ENCODE measurements at places on chromosomes 3 and 15.
A peak's percentile ranks its signal among the peaks of the same experiment; 100 is the strongest.

DNA sequence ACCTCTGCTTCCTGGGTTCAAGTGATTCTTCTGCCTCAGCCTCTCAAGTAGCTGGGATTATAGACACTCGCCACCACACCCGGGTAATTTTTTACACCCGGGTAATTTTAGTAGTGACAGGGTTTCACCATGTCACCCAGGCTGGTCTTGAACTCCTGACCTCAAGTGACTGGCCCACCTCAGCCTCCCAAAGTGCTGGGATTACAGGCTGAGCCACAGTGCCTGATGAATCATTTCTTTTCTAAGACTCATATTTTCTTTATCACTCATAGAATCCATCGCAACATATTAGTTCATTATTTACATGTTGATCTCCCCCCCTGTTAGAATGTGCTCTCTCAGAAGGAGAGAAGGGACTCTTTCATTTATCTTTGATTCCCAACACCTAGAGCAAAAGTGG is 109.5 kb upstream of the PTPRG start:
- no peak for DNase-seq

DNA sequence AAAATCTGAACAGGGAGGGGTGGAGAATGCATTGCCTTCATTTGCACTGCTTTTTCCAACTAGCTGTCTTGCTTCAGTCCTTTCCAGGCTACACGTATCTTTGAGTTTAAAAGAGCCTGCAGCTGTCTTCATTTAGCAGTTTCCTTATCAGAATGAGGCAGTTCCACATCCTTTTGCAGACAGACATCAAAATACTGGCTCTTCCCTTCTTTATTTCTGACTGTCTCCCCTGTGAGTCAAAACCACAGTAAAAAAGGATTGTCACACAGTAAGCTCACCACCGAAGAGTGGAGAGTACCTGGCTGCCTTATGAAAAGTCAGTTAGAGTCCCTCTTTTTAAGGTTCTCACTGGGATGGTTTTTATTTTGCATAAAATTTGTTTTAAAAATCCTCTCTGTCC is 205.5 kb upstream of the CD96 start:
- DNase-seq: no peak

GRCh38 chr3:119880966-119881365 is 99.1 kb downstream of the NR1I2 start:
- DNase-seq: no peak

DNA sequence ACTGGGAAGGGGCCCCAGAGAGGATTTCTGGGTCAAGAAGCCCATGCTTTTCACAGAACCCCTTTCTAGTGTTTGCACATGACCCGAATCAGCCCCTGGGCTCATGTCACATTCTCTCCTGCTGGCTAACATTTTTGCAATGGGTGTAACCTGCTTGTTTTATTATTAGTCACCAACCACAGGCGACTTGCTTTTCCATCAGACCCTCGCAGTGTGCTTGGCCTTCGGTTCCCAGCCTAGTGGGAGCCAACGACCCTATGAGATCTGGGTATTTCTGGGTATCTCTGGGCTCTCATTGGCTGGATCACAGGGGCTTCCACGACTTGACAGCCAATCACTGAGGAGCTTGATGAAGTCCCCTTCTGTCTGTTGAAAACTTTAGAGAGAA is 11.0 kb upstream of the FBLN2 start:
- DNase-seq: no peak

DNA sequence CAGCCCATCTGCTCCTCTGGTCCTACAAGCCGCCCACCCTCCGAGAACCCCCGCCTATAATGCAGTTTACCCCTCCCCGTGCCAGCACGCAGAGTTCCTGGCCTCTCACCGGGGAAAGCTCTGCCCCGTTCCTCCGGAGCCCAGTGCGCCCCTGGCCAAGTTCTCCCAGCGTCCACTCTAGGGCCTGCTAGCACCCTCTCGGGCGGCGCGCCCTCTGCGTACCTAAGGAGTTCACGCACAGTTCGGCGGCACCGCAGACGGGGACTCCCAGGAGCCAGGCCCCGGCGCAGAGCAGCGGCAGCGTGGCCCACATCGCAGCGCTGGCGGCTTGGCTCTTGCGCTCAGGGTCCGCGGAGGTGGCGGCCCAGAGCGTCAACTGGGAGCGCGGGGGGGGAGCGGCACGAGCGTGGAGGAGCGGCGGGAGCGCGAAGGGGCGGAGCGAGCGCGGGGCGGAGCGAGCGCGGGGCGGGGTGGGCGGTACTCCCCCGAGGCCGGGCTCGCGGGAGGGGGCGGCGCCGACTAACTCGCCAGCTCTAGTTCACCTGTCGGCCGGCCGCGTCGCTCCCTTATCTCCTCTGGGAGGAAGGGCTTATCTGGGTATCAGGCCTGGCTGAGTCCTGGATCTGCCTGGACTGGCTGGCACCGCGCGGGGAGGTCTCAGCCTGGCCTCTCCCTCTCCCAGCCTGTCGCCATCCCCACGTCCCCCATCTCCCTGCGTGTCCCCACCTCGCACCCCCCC is at the start of gene CTSH:
Gene CTSH (minus strand): TSS at position 378 of the 739 bp plus-strand sequence. CDS start 65 bp downstream, at position 313.
- peak; percentile 98 for DNase-seq

GRCh38 chr3:112634786-112635541 is 6.0 kb downstream of the CCDC80 start:
- DNase-seq: no peak

- peak; percentile 59 for DNase-seq
Observed at GRCh38 chr3:72696815-72697214, 151.4 kb downstream of the SHQ1 start.

DNA sequence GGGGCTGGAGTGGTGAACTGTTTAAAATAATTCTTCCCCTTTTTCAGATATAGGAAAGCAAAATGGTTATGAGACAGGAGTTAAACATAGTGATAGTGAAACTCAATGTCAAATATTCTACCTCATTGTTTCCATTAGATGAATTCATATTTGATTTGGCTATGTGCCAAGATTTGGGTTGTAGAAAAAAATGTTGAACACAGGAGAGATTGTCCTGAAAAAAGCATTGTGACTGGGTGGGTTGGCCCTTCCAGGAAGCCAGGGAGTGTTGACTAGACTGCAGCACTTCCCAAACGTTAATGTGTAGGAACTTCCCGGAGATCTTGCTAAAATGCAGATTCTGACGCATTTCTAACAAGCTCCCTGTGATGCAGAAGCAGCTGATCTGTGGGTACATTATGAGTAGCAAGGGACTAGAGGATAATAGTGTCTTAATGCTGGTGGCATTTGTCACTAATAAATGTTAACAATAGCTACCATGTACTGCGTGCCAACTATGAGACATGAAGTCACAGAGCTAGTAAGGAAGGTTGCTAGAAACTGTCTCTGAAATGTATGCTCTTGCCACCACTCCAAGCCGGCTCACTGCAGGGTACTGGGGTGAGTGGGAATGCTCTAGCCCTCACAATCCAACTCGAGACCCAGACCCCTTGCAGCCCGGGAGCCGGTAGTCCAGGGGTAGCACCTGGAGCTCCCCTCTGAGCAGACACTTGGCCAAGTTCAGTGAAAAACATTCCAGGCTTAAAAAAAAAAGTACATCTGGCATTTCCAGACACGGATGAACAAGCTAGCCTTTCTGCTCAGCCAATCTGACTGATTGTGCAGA is 120.6 kb downstream of the CD47 start:
- no peak for DNase-seq

DNA sequence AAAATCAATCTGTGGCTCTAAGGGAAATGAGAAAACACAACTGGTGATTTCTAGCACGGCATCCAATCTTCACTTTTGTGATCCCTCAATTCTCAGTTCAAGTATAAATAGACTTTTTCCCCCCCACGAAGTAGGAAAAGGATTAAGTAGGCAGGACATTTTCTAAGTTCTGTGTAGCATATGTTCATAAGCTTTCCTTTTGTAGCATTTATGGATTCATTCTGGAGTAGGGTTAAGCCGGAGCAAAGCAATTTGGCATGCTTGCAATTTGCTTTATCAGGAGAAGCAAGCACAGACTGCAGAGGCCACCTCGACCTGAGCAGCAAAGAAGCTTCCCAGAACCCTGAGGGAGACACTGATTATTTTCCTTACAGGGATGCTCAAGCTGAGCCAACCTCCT is 66.3 kb downstream of the FHIT start:
- DNase-seq: no peak

- no peak for DNase-seq
Observed at GRCh38 chr3:100213891-100214573, 46.8 kb upstream of the TBC1D23 start.

DNA sequence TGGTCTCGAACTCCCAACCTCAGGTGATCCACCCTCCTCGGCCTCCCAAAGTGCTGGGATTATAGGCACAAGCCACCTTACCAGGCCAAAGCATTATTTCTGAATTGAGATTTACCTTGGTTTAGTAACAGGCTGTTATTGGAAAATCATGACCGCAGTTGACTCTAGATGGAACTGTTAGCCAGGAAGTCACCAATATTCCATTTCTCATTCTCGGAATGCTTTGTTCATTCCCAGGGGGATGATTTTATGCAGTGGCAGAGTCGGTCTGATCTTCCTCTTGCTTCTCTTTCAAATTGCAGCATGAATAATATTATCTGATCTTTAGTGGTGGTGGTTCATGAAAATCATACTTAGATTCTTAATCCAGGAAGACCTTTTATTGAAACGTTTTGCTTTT is 195.5 kb upstream of the MBNL1 start:
- DNase-seq: no peak

DNA sequence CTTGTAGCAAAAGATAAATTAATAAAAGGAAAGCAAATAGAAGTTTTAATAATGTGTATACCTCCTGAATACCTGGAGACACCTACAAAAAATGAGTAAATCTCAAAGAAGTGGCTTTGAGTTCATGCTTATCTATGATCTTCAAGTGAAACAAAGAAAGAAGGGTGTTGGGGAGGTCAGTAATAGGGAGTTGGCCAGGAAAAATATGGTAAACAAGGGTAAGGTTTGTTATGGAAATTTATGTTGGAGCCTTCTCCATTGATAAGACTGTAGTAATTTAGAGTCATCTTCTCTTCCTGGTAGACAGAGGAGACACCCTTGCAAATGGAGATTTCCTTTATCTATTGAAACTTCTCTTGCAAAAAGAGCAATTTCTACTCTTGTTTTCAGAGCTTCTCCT is 6.6 kb upstream of the CCR8 start:
- DNase-seq: no peak

GRCh38 chr3:150222691-150223489 is 185.2 kb upstream of the TSC22D2 start:
- DNase-seq: peak; percentile 18

Data from H7 (cell line).